Activated T-cell treated with anti-CD3 and anti-CD28 coated beads, Interleukin-2, amount 50 U/mL, for 24 hours (primary cell): ENCODE measurements at places on chromosomes 5 and 9.

- no peak for DNase-seq
Observed at GRCh38 chr5:136734628-136735027, 369.3 kb upstream of the TRPC7 start.

GRCh38 chr9:78189461-78189860, 46.4 kb upstream of the CEP78 start:
- no peak for DNase-seq

- DNase-seq = no peak
Observed at GRCh38 chr5:168374532-168374931, 83.1 kb downstream of the WWC1 start.

GRCh38 chr5:158382473-158382872, 523.5 kb upstream of the CLINT1 start:
- DNase-seq = no peak

GRCh38 chr5:171367424-171368370, 20.0 kb upstream of the NPM1 start:
- DNase-seq = no peak

DNA sequence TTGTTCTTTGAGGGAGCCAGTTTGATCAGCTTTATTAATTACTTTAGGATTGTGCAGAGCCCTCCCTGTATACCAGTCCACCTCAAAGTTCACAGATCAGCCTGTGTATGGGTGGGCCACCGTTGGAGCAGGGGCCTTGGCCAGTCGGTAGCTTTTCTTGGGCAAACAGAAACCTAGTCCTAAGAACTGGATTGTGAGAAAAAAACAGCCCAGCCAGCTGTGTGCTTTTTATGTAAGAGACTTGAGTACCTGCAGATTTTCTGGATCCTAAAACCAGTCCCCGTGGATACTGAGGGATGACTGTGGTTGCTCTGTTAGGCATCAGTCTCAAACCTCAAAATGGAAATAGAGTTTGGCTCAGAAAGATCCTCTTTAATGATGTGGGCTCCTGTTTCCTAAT, 24.8 kb upstream of the ROPN1L start:
- DNase-seq = no peak

GRCh38 chr5:149546974-149547373, 4.3 kb downstream of the CSNK1A1 start:
- DNase-seq = no peak

GRCh38 chr5:164000241-164000640, 494.8 kb downstream of the MAT2B start:
- DNase-seq = no peak

GRCh38 chr5:143680672-143681259, 131.2 kb upstream of the HMHB1 start:
- no peak for DNase-seq

DNA sequence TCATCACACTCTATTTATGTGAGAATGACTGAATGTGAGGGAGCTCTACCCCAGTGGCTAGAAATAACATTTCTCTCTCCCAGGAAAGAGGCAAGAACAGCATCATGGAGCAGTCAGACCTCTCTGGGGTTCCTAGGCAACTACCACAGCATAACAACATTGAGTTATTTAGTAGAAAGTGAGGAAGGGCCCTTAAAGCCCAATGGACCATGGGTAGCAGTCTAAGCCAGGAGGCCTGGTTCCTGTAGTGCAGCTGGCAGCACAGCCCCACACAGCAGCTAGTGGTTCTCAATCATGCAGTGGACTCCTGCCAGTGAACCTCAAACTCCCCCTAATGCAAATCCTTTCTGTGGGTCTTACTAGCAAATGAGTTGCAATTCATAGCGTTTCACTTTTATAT, 55.3 kb downstream of the SPEF2 start:
- no peak for DNase-seq

DNA sequence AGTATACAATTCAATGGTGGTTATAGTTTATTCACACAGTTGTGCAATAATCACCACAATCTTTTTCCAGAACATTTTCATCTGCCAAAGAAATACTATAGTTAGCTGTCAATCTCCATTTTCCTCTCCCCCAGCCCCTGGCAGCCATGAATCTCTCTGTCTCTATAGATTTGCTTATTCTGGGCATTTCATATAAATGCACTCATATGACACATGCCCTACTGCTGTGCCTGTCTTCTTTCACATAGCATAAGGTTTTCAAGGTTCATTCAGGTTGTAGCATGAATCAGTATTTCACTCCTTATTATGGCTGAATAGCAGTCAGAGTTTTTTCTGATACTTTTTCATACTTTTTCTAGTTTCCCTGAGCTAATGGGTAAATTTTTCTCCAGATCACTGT, 127.6 kb downstream of the HSPA4 start:
- no peak for DNase-seq

GRCh38 chr9:101323129-101323528, 61.7 kb downstream of the BAAT start:
- DNase-seq = no peak

GRCh38 chr9:97348871-97349270, 41.4 kb downstream of the CCDC180 start:
- DNase-seq = no peak

- DNase-seq = no peak
Observed at GRCh38 chr9:115997923-115998322, 155.7 kb upstream of the PAPPA start.

- no peak for DNase-seq
Observed at GRCh38 chr5:149883550-149883949, 61.0 kb downstream of the PDE6A start.

DNA sequence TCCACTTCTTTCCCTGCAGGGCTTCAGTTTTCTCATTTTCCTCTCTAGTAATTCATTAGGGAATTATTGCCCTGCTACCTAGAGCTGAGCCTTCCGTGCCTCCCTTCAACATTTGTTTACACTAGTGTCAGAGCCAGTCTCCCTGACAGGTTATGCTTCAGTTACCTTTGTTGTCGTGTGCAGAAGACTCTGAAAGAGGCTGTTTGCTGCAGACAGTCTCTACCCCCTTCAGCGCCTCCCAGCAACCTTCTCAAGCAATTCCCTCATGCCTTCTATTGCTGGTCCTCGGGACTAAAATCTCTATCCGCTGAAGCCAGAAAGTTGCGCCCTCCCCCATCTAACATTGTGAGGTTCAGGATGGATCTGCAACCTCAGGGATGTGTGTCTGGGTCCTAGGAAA, 12.8 kb downstream of the RALGPS1 start:
- DNase-seq = no peak

DNA sequence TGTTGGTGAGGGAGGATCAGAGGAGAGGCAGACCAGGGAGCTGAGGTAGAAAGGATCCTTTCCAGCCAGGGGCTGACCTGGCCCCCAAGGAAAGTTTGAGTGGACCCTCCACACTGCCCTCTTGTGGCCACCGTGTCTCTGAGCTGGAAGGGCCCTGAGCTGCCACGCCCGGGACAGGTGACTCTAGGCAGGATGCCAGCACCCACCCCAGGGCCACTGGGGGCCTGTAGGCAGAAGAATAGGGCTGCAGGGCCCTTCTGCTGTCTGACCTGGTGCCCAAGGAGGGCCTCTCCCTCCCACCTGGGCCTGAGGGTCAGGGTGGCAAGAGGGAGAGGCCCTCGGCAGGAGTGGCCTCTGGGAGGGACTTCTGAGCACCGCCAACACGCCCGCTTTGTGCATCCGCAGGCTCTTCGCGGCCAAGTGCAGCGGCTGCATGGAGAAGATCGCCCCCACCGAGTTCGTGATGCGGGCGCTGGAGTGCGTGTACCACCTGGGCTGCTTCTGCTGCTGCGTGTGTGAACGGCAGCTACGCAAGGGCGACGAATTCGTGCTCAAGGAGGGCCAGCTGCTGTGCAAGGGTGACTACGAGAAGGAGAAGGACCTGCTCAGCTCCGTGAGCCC, 76.8 kb downstream of the LMX1B start:
- DNase-seq = peak; percentile 75

DNA sequence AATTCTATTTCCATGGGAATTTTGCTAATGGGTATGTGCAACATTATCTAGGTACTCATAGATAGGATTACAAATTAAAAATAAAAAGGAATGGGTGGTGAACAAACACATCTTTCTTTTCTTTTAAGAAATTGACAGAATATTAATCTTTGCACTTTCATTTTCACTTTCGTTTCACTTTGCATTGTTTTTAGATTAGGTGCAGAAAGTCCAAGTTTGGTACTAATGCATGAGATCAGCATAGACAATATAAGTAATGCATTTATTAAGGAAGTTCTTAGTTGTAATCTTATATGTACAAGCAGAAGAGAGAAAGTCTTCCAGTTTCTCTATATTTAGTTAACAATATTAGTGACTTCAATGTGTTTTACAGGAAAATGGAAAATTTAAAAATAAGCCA, 196.5 kb downstream of the COMMD10 start:
- DNase-seq = no peak

DNA sequence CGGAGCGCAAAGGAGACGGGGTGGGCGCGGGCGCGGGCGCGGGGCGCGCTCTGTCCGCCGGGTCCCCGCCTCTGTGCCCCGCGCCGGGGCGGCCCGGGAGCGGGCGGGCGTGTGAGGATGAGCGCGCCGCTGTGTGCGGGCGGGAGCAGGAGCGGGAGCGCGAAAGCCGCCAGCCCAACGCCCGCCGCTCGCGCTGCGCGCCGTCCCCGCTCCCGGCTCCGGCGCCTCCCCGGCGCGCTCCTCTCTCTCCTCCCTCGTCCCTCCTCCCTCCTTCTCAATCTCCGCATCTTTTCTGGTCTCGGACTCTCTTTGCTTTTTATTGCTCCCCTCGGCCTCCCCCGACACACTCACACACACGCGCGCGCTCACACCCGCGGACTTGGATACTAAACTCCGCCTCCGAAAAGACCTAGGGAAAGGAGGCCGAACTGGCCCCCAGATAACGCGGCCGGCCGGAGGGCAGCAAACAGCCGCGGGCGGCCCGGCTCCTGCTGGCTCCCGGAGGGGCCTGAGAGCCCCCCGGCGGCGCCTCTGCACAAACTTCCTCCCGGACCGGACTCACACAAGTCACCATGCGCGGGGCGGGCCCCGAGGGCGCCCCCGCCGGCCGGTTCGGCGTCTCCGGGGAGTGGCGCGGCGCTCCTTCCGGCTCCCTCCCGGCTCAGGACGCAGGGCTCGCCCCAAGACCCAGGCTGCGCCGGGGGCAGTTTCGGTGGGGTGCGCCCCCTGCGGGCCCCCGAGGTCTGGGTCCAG, at the start of gene FIBCD1:
TSS of gene FIBCD1 (minus strand) at position 596 of the 753 bp plus-strand sequence. CDS start 640 bp downstream, outside the sequence.
- DNase-seq = peak; percentile 51

- DNase-seq = peak; percentile 99
Observed at GRCh38 chr9:116687074-116687753, at the start of gene TRIM32. Gene TRIM32 (plus strand): TSS chr9:116687305. CDS start chr9:116697743, 10,438 bp downstream.

- DNase-seq = no peak
Observed at GRCh38 chr9:113991714-113992113, 86.4 kb downstream of the AMBP start.

GRCh38 chr5:106910486-106910885, 760.3 kb downstream of the EFNA5 start:
- no peak for DNase-seq

DNA sequence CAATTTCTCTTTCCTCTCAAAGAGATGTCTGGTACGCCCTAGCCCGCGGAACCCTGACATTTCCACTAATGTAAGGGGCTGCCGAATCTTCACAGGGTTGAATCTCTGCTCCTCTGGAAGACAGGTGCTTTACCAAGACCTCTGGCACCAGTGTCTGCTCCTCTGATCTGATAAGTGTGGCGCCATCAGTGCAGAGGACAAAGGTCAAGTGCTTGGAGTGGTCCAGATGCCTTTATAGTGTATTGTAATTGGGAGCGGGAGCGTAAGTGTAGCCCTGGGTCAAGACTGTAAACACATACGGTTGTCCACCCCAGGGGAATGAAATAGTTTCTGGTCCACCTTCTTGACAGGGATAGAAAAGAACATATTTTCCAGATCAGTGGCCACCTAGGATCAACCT, 17.7 kb downstream of the ADAMTSL2 start:
- DNase-seq = no peak

DNA sequence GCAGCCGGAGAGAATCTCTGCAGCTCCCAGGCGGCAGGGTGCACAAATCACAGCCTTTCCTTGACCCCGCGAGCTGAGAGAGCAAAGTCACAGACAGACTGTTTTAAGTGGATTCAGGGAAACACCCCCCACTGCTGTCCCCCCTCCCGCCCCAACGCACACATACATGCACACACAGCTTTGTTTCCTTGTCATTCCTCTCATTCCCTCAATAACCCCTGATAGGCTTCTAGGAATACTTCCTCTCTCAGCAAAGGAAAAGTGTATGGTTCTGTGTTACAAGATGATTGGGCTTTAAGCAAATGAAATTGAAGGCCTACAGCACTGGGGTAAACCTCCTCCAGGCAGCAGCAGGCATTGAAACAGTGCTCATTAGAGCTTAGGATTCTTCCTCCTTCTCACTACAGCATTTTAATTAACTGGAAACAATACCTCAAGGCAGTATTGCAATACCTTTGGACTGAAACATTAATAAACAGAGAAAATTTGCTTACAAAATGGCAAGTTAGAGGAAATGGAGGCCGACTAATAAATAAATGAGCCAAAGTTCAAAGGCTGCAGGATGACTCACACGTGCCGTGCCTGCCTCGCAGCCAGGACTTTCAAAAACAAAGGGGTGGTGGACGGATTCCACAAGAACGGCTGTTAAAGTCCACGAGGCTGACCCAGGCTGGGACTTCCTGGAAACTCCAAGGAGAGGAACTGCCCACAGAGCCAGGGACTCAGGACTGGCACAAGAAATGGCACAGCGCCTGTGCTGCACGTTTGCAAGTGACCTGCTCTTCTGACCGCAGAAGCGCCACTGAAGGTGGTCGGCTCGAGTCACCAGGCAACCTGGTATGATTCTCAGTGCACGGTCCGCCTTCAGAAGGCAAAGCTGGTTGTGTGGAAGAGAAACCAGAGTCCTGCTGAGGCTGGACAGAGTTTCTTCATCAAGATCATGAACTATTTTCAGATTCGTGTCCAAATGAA, 236.2 kb downstream of the SYK start:
- no peak for DNase-seq

- no peak for DNase-seq
Observed at GRCh38 chr9:108477529-108478006, 378.2 kb downstream of the ACTL7B start.

DNA sequence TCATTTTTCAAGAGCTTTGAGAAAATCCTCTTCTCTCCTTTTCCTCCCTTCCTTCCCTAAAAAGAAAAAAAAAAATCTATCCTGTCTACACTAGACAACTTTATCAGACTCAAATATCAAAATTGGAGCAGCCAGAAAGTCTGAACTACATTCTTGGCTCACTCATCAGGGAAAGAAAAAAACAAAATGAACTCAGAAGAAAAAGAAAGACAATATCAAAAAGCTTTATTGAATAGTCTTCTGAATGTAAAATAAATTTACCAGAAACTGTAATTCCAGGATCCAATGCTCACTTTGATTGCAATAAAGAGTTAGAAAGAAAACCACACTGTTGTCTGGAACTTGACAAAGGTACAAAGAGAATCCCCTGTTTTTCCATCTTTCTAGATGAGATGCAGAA, 507.2 kb upstream of the MPDZ start:
- DNase-seq = no peak

DNA sequence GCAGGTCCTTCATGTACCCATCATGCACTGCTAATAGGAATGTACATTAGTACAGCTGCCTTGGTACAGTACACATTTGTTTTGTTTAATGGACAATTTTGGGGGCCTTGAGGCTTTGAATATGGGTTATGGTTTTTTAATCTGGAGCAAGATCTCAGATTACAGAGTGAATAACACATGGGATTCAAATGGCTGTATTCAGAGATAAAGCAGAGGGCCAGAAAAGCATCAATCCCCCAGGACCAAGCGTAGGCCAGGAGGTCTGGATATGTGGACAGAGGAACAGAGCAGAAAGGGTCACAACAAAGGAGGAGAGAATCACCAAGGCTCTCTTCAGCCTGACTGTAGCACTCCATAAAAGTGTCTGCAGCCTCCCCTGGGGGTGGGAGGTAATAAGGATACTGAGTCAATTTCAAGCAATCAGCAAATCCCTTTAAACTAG, 47.7 kb upstream of the STK32A start:
- no peak for DNase-seq

- peak; percentile 45 for DNase-seq
Observed at GRCh38 chr9:133509179-133510083, 15.3 kb downstream of the MYMK start.
